Muscle of leg (tissue), 16 donors: ENCODE measurements at places on chromosomes 3 and 15.

- no peak for DNase-seq
Measured at GRCh38 chr3:50316657-50317242, 5.8 kb downstream of the HYAL2 start.

- DNase-seq = no peak
Measured at GRCh38 chr3:157494581-157495281, 8.5 kb downstream of the VEPH1 start.

DNA sequence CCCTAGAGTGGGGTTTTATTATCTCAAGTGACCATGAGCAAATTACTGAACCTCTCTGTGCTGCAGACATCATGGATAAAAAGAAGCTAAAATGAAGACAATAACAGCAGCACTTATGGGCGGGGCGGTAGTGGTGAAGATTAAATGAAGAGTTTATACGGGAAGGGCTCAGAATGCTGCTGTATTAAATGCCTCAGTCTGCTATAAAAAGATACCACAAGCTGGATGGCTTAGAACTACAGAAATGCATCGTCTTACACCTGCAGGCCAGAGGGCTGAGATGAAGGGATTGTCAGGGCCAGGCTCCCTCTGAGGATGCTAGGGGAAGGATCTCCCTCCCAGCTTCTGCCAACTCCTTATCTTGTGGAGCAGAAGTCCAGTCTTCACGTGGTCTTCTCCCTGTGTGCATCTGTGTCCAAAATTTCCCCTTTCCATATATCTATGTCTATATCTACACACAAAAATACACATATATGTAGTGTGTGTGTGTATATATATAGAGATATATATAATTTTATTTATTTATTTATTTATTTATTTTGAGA lies 2.9 kb downstream of the ALG1L2 start:
- DNase-seq = no peak

GRCh38 chr3:14306142-14306541 lies 96.3 kb upstream of the SLC6A6 start:
- no peak for DNase-seq

DNA sequence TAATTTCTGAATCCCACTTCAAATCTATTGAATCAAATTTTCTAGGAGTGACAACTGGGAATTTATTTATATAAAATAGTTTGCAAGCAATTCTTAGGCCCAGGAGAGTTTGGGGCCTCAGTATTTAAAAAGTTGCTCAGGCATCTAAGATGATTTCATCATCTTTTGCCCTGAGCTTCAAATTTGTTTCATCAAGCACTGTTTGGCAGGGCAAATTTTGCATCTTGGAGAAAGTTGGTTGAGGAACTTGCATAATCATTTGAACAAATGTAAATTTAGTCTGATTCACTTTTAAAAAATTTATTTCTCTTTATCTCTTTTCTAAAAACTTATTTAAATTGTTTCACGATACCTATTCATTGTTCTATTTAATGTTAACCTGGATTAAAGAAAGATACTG lies 702.8 kb downstream of the SI start:
- DNase-seq = no peak

DNA sequence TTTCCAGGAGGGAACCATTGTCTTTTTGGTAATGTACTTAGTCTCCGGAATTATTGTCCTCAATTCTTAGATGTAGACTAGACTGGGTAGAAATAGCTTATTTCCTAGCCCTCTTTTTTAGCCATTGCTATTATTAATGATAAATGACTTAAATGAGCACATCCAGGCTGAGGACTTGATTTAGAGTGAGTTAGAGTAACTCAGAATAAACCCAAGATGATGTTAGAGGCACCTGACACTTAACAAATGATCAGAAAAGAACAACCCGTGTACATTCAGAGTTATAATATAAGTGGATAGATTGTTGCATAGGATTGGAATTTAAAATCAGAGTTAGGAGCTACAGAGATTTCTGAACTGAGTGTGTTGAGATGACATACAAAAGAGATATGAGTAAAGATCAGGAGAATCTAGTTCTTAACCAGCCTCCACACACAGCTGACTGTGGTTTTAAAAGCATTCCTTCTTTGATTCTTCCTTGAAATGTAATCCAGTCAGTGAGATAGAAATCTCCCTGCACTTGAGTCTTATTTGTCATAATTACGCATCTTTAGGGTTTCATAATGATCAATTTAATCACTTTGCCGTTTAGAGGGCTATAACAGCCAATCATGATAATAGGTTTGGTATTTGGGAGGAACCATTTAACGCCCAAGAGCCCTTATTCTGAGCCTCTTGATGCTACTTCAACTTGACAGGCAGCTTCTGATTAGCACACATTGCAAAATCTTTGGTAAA lies 366.5 kb downstream of the GAP43 start:
- no peak for DNase-seq

GRCh38 chr3:5479229-5479799 lies 291.8 kb downstream of the EDEM1 start:
- DNase-seq = no peak

DNA sequence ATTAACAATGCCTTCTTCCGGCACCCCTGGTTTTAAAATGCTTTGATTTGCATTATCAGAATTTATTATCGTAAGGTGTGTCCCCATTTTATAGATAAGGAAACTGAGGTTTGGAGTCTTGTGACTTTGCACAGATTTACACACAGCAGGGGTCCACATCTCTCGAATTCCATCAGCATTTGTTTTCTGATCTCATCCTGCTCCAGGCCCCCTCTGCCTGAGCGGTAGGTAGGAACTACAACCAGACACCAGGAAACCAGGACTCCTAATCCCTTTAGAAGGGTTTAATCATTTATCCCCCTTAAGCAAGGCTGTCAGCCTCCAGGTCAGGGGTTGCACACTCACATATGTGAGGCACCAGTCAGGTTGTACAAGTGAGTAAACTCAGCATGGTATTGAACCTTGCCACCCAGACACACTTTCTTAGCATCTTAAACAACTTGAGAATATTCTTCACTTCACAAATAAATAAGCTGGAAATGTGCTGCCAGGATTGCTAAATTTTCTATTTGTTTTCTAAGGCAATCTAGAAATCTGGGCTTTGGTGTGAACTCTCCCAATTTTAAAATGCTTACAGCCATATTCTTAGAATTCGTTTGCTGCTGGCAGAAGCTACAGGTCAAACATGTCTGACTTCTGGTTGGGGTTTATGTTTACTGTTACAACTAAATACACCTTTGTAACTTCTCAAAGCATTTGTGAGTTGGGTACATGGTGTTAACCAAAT lies 31.7 kb upstream of the CMTM7 start:
- no peak for DNase-seq

DNA sequence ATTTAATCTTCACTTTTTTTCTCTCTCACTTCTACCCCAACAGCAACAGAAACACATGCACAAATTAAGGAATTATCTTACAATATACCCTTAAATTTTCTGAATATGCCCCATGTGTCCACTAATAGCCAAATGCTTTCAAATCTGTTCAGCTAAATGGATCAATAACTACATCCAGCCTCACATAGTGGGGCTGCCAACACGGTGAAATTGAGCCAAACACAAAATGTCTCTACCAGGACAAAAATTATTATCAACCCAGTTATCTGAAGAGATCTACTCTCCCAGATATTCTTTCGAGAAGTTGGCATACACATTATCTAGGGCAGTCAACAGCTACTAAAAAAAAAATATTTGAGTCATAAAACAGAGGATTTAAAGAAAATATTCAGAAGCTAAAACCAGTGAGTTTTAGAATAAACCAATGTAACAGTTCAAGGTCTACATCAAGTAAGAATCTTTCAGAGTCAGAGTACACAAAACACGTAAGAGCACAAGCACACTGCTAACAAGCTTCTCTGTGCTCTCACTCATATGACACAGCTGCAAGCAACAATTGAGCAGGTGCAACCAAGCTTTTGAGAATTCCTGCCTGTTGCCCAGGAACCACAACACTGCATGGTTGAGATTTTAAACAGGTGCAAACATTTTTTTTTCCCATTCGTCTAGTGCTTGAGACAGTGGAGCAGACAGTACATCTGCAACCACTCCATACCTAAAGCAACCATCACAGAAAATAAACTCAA lies 247.7 kb downstream of the ZBTB20 start:
- DNase-seq = peak; percentile 91
